ENCODE measurements at places on chromosomes 16 and 17.

GRCh38 chr17:9645851-9646545, 681 bp downstream of the USP43 start:
- DNase-seq = no peak

- no peak for DNase-seq
Measured at GRCh38 chr17:14070344-14070984, 1.2 kb downstream of the COX10 start.

- DNase-seq = no peak
Measured at GRCh38 chr16:842061-842476, 41.5 kb upstream of the GNG13 start.

- DNase-seq = no peak
Measured at GRCh38 chr16:89183975-89184676, 12.6 kb downstream of the CDH15 start.

DNA sequence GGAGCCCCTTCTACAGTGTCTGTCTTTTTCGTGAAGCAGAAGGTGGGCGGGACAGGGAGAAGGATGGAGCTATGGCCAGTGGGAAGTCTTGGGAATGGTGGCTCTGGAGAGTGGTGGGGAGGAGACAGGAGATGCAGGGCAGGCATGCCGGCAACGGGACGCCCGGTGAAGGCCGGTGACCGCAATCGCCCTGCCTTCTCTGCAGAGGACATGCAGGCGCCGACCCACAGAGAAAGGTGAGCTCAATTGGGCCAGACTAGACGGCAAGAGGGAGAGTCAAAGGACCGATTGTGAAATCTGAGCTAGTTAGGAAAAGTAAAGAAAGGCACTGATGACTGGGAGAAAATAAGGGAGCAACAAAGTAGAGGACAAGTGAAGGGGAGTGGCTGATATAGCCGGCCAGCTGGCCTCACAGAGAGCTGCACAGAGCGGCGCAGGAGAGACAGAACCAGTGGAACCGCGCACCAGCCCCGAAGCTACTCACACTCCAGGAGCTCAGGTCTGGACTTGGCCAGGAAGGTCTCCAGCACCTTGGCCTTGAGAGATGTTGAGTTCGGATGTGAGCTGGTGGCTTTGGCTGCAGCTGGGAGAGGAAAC, 18.9 kb downstream of the TRIM25 start:
- DNase-seq = no peak

- DNase-seq = no peak
Measured at GRCh38 chr17:79942591-79943346, 92.9 kb downstream of the TBC1D16 start.

DNA sequence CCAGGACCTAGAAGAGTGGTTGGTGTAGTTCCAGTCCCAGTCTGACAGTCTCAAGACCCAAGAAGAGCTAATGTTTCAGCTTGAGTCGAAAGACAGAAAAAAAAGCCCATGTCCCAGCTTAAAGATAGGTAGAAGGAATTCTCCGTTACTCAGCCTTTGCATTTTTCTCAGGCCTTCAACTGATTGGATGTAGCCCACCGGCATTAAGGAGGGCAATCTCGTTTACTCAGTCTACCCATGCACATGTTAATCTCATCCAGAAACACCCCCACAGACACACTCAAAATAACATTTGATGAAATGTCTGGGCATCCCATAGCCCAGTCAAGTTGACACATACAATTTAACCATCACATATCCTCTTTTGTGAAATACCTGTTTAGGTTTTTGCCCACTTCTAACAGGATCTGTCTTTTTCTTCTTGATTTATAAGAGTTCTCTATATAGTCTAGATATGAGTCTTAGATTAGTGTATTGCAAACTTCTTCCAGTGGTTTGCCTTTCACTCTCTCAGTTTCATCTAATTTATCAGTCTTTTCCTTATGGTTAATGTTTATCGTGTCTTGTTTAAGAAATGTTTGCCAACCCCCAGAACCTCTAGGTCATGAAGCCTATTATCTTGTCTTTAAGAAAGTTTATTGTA, 7.6 kb upstream of the NUP93 start:
- no peak for DNase-seq

DNA sequence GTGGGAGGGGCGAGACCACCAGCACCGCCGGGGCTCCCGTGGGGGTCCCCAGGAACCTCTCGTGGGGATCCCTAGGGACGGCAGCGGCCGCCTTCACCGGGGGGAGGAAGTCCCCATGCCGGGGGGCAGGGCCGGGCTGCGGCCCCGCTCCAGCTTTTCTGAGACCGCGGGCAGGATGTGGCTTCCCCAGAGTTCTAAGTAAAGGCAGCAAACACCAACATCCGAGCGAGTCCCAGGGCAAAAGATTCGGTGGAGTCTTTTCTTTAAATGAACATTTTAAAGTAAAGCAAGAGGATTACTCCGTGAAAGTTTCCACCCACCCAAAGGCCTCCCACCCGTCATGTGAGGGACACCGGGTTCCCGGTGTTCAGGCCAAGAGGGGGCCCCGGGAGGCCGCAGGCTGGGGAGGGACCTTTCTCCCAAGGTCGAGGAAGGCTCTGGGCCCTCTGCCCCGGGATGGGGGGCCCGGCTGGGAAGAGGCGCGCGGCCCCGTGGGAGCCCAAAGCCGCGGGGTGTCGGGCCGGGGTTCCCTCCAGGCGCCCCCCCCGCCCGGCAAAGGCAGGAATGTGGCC, 137.2 kb upstream of the RPH3AL start:
- DNase-seq = peak; percentile 62

DNA sequence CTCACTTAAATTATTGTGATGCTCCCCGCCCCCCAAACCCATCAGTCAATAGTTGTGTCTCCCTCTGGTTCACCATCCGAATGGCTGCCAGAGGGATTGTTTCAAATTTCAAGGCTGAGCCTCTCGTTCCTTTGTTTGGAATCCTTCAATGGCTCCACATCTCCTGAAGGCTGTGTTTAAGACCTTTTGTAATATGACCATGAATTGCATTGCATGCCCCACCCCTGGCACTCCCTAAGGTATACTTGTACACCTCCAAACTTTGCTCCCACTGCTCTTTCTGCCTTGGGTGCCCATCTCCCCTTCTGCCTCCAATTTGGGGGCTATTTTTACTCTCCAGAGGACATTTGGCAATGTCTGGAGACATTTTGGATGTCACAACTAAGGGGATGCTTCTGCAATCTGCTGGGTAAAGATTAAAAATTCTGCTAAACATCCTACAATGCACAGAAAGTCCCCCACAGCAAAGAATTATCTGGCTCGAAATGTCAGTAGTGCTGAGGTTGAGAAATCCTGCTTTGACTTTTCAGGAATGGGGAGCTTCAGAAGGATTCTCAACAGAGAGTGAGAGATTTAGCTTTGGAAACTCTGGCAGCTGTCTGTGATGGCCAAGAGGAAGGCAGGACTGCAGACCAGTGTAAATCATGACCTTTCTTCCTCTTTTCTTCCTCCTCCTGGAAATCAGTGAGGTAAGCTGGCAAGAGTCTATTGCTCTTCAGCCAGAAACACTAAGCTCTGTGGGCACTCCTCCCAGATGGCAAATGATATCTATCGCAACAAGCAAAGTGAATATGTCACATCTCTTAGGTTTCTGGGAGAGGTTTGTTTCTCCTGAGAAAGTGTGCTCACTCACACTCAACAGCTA, 8.7 kb upstream of the IL4R start:
- no peak for DNase-seq

DNA sequence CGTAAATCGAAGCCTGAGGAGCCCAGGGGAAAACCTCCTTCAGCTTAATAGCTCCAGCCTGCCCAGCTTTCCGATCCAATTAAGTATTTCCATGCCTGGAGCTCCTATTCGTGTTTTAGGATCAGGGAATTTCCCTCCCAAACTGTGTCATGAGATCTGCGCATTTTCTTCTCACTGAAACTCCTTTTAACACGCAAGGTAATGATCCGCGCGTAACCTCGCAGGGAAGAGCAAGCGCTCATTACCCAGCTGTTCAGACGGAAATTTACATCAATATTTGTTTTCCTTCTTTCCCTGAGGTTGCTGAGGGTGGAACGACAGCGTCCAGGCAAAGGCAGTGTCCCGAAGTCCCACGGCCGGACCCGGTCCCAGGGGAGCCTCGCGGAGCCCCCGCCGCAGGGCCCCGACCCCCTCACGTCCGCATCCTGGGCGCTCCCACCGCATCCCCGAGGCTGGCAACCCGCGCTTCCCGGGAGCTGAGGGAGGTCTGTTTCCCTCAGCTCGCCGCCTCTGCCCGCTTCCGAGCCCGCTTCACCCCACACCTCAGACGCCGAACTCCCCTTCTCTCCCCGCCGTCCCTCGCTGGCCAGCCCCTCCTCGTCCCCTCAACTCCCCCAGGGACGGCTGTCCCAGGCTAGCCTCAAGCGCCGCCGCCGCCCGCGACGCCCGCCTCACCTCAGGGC, 415 bp downstream of the ABCA5 start:
- DNase-seq = no peak

GRCh38 chr16:49800876-49801275, 55.0 kb downstream of the ZNF423 start:
- DNase-seq = no peak
